ENCODE measurements at places on chromosomes 3 and 15. TPM values are rescaled to one million over a fixed set of nuclear protein-coding genes. Genes with fewer than 3 reads are reported as not detected.

- H3K27me3 ChIP-seq, result no peaks in the 10 kb centered on the region
- no peaks in the 10 kb centered on the region for H3K36me3 ChIP-seq
- H3K4me1 ChIP-seq, result no peaks in the 10 kb centered on the region
Measured at GRCh38 chr3:2247831-2248230, 149.2 kb downstream of the CNTN4 start.

Gene GOLGA8T
- 0.19 TPM for total RNA-seq

Gene SAMMSON
- not detected for total RNA-seq

Gene PODXL2
- total RNA-seq, result 6.4 TPM

Gene EBLN2
- 0.79 TPM for total RNA-seq
